Thoracic aorta (tissue), 2 donors: ENCODE measurements at places on chromosomes 6 and 20.

DNA sequence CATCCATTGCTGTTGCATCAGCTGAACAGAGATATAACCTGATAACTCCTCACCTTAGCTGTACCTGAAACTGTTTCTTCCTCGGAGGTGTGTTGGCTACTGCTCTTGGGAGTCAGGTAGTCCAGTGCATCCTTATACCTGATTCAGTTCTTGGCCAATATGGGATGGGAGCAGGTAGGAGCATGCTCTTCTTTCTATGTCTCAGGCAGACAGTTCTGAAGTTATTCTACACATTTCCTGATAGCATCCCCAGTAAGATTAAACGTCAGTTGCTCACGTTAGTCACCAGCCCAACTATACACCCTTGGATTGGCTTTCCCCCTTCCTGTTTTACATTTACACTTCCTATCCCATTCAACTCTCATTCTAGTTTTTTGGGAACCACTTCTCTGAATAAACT is 244.3 kb upstream of the FLRT3 start:
- DNase-seq: no peak

GRCh38 chr6:132934496-132934895 is 120.1 kb downstream of the RPS12 start:
- DNase-seq: no peak

DNA sequence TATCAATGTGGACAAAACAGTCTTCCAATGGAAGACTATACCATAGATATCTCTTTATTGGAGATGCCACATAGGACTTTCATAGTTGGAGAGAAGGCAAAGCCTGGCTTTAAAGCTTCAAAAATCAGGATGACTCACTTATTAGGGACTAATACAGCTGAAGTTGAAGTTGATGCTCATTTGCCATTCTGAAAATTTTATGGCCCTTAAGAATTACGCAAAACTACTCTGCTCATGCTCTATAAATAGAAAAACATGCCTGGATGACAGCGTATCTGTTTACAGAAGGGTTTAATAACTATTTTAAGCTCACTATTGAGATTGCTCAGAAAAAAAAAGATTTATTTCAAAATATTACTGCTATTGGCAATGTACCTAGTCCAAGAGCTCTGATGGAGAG is 155.5 kb upstream of the DST start:
- DNase-seq: no peak

DNA sequence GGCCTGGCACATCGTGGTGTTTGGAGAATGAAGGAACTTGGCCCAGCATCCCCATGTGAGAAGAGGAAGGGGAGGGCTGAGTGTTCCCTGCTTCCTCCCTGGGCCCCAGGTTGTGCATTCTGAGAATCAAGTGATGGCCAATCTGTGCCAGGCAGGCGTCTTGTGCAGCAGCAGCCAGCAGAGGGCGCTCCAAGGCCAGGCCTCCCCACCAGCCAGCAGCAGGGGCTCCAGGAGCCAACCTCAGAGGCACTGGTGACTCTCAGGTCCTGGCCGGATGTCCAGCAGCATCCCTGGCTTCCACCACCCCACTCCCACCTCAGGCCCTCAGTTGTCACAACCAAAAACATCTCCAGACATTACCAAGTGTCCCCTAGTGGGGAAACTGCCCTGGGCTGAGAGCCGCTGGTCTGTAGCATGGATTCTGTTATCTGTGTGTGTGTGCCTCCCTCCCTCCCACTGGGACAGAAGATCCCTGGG is 192.0 kb downstream of the PREX1 start:
- no peak for DNase-seq

DNA sequence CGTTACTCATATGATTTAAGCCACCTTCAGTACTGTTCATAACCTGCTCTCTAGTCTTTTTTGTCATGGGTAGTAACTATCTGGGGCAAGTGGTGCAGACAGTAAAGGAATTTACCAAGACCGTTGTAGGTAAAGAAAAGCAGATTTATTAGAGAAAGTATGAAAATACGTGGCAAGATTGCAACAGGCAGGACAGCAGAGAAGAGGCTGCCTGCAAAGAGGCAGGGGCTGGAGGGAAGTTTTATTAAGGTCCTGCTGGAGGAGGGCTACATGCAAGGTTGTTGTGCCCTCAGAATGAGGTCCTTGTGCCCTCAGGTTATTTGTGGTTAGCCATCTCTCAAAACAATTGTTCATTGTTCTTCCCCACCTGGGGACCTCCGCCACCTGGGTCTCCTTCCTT is 444.3 kb downstream of the BCKDHB start:
- no peak for DNase-seq

- no peak for DNase-seq
These were observed 60.8 kb downstream of the STX11 start for GRCh38 chr6:144211160-144211559.

GRCh38 chr6:34568341-34569201 is 12.4 kb upstream of the SPDEF start:
- DNase-seq: no peak

DNA sequence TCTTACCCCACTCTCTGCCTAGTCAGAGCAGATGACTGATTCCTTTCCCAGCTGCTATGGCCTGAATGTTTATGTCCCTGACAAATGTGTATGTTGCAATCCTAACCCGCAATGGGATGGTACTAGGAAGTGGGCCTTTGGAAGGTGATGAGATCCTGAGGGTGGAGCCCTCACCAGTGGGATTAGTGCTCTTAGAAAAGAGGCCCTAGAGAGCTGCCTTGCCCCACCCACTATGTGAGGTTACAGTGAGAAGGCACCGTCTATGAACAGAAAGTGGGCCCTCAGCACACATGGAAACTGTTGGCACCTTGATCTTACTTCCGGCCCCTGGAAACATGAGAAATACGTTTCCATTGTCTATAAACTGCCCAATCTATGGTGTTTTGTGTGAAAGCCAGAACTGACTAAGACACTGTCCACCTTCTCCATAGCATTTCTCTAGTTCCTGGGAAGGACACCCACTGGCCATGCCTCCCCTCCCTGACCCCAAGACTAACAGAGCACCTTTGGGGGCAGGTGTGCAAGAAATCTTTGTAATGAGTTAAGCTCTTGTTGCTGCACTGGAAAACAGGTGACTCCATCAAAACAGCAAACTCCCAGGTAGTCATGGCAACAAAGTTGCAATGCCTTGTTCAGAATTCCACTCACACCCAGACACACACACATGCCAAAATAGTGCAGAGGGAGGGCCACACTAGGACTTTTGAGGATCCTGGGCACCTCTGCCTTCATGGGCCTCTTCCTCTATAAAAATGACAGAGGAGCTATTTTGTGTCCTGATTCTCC is 16.2 kb downstream of the GABRR2 start:
- no peak for DNase-seq

GRCh38 chr6:119284861-119285521 is 64.6 kb downstream of the MAN1A1 start:
- DNase-seq: no peak

- no peak for DNase-seq
These were observed 6.4 kb upstream of the TRIM38 start for GRCh38 chr6:25956226-25956625.

- no peak for DNase-seq
These were observed 283.0 kb downstream of the TSHZ2 start for GRCh38 chr20:53255102-53255710.

- DNase-seq: no peak
These were observed 15.2 kb upstream of the KCNK15 start for GRCh38 chr20:44730441-44730840.

- no peak for DNase-seq
These were observed 842 bp downstream of the POLR1C start for GRCh38 chr6:43517505-43518357.

GRCh38 chr6:56434606-56435005 is 187.2 kb upstream of the COL21A1 start:
- no peak for DNase-seq

GRCh38 chr6:110095935-110096334 is 83.5 kb downstream of the WASF1 start:
- DNase-seq: no peak

DNA sequence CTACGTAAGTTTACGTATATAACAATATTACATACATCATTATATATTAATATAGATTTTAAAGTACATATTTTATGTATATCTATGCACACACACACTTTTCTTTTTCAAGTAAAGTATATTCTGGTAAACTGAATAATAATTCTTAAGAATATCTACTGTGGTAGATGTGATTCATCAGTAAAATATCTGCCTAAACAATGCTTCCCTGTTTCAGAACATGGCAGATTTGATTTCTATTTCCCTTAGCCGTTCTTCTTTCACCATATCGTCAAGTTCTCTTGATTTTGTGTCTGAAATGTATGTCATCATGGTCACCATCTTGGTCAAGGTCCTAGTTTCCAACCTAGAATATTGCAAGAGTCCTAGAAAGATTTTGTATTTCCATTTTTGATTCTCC is 195.6 kb downstream of the HDGFL1 start:
- DNase-seq: no peak

DNA sequence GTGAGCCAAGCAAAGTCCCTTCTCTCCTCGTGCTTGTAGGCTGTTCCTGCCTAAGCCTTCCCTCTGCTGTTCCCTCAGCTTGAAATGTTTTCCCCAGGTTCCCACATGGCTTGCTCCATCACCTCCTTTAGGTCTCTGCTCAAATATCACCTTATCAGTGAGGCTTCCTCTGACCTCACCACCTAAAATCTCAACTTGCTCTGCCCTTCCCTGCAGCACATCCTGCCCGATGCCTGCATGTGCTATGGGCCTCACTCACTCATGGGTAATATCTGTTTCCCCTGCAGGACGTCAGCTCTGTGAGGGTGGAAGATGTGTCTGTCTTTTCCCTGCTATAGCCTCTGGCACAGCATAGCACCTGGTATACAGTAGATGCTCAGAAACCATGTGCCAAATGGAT is 29.9 kb upstream of the FKBP1A start:
- no peak for DNase-seq

- DNase-seq: no peak
These were observed 124.1 kb upstream of the THEMIS start for GRCh38 chr6:128024969-128025368.

DNA sequence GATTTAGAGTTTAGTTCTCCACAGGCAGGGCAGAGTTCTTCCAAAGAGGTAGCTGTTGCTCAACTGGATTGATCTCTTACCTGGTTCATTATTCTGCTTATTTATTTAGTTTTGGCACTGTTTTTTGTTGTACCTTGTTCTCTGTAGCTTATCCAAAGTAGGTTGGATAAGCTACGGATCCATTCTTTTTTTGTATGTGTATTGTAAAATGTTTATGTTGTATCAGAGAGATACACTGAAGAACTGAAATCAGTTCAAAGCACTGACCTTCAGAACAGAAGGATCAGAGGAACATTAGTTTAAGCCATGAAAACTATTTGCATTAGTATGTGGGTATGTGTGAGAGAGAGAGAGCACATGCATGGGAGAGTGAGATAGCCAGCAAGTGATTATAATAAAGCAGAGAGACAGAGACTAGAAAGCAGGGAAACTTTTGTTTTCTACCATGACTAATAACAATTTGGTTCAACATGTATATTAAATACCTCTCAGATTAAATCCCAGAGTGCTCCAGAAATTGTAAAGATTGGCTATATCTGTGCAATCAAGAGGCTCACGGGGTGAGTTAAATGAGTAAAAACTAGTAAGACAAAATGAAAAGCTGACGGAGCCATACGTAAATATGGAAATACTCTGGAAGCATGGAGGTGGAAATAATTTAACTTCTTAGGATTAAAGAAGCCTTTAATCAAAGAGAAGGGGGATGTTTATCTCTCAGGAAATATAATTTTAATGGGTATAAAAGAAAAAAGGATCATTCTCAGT is 40.2 kb downstream of the ITCH start:
- no peak for DNase-seq

DNA sequence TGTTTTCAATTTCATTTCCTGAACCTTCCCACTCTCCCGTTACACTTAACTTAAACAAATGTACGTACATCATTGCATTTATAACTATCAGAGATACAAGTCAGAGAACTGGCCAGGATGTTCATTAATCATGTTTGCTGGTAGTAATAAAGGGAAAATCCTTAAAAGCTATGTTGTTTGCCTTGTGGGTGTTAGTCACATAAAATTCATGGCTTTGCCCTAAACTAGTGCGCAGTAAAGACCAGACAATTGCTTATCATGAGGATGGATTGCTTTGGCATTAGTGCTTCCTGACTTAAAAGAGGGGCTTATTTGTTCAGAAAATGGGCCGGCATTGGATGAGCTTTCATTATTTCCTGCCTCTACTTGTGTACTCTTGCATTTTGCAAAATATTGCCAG is 1037.3 kb upstream of the FLRT3 start:
- no peak for DNase-seq

- DNase-seq: no peak
These were observed 72.3 kb upstream of the IPCEF1 start for GRCh38 chr6:154428897-154429296.

- DNase-seq: no peak
These were observed 300.1 kb upstream of the KCNQ5 start for GRCh38 chr6:72321788-72322187.

GRCh38 chr6:165872311-165872710 is 209.3 kb upstream of the PDE10A start:
- DNase-seq: no peak

- DNase-seq: peak; percentile 23
These were observed 53.7 kb downstream of the BMP7 start for GRCh38 chr20:57212534-57213276.

GRCh38 chr6:149696901-149697300 is 21.0 kb downstream of the LATS1 start:
- DNase-seq: no peak

GRCh38 chr20:64096535-64096934 is 10.8 kb downstream of the NPBWR2 start:
- DNase-seq: no peak

DNA sequence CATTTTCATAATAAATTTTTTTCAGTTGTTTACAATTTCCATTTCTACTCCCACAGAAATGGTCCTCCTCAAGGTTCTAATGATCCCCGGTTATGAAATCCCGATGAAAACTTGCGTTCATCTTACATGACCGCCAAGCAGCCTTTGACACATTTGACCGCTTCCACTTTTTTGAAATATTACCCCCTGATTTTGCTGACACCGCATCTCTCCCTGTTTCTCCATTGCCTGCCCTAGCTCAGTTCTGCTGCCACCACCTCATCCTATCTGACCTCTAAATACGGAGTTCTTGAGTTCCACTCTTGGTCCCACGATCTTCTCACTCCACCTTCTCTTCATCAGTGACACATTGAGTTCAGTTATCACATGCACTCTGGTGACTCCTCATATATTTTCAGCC is 74.1 kb downstream of the SLC35B3 start:
- no peak for DNase-seq

DNA sequence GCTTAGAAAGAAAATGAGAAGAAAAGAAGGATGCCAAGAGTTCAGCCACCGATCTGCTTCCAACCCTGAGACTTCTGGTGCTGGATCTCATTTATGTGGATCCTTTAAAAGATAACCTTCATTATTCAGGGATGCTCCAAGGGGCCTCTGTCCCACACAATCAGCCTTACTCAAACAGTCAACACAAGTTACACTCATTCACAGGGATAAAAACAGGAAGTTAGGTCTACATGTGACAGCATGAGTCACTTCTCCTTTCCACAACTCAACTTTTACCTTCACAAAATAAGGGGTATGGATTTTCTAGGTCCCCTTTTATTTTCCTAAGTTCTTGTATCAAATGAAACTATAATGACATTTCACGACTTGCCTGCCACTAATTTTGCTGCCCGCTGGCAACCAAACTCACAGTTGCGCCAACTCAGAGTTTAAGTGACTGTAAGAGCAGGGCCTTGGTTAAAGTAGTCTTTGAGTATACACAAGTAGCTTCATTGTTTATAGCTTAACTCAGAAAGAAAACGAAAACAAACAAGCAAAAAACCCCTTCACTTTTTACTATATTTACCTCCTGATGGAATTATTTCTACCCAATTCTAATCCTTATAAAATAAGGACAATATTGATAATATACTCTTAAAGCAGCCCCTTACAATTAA is 278.8 kb upstream of the RUNX2 start:
- DNase-seq: no peak

- DNase-seq: no peak
These were observed 242.5 kb upstream of the ZFP64 start for GRCh38 chr20:52434041-52434425.
